ENCODE measurements at places on chromosomes 7 and 10.

- no peak for DNase-seq
Measured at GRCh38 chr10:1132584-1132983, 76.4 kb downstream of the WDR37 start.

- DNase-seq: no peak
Measured at GRCh38 chr7:82760074-82760473, 316.5 kb upstream of the CACNA2D1 start.

GRCh38 chr10:89706011-89706410, 4.6 kb downstream of the KIF20B start:
- no peak for DNase-seq

DNA sequence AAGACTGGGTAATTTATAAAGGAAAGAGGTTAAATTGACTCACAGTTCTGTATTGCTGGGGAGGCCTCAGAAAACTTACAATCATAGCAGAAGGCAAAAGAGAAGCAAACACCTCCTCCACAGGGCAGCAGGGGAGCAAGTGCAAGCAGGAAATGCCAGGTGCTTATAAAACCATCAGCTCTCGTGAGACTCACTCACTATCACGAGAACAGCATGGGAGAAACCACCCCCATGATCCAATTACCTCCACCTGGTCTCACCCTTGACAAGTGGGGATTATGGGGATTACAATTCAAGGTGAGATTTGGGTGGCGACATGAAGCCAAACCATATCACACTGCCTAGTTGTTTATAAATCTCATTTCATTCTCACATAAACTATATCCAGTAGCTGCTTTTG, 28.0 kb upstream of the CPN1 start:
- no peak for DNase-seq

- no peak for DNase-seq
Measured at GRCh38 chr10:113086282-113086681, 136.2 kb downstream of the TCF7L2 start.

GRCh38 chr7:81469869-81470723, 299.8 kb downstream of the HGF start:
- peak; percentile 21 for DNase-seq

DNA sequence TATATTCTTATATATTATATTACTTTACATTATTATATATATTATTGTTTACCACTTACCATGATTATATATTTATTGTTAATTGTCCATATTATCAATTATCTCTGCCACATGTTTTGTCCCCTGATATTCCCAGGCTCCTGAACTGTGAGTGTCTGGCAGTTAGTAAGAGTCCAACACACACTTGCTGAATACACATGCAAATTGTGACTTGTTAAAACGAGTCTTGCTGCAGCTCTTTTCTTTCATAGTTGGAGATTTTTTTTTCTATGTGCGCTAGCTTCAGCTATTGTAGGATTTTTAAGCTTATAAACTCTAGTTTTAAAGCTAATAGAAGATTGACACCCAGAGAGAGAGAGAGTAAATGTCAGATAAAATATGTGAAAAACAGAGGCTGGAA, 207.8 kb upstream of the FAM3C start:
- no peak for DNase-seq

DNA sequence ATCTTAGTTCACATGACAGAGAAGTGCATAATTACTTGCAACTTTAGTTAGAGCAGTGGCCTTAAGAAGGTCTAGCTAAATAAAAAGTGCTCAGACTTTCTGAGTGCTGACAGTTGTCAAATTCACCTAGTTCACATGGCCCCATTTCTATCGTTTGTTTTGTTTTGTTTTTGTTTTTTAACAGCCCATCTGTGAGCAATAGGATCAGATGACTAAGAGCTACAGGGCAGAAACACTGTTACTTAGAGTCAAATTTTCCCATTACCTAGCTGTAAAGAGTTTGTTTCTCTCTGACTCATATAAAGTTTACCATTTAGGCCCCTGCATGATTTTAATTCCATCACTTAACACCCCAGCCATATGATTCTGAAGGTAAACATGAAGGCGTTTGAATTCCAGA, 18.8 kb downstream of the CAV1 start:
- DNase-seq: no peak

- no peak for DNase-seq
Measured at GRCh38 chr10:121610798-121611323, 12.6 kb upstream of the FGFR2 start.

DNA sequence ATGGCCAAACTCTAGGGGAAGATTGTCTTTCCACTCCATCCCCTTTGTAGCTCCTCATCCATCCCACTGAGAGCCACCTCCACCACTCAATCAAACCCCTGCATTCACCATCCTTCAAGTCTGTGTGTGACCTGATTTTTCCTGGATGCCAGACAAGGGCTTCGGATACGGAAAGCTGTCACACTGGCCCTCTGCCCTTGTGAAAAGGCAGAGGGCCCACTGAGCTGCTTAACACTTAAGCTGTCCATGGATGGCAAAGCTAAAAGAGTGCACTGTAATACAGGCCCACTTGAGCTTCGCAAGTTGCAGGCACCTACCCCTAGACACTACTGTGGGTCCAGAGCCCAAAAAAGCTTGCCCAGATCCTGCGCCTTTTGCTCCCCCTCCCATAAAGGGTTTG, 237.2 kb downstream of the MAGI2 start:
- no peak for DNase-seq

- no peak for DNase-seq
Measured at GRCh38 chr7:28133872-28134271, 46.7 kb downstream of the JAZF1 start.

GRCh38 chr7:18821554-18821953, 295.9 kb downstream of the TWIST1 start:
- DNase-seq: no peak

GRCh38 chr10:71143170-71143569, 69.2 kb upstream of the UNC5B start:
- DNase-seq: no peak
